ENCODE measurements at places on chromosomes 7 and 10.

DNA sequence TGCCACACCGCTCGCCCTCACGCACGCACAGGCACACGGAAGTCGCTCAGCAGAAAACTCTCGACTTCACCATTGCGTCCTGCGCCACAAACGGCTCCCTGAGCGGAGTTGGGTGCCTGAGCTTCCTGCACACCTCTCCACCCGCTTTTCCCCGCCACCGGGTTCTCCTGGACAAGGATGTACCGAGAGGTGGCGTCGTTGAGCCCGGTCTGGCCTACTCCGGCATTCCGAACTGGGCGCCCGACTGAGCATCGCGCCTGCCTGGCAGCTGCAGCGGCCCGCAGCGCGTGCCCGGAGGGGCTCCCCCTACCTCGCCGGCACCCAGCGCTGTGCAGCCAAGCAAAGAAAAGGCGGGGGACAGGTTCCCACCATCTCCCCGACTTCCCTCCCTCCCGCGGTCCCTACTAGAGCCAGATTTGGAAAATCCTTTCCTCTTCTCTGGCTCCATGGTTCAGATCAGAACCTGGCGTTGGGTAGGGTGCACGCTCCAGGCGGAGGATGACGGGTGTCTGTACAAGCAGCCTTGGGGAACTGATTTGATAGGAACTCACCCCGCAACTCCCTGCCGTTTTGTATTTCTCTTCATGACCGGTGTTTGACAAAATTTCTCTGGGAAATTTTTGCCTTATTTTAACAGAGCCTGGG lies 1.7 kb downstream of the SORCS3 start:
- DNase-seq = no peak

- DNase-seq = no peak
Observed at GRCh38 chr7:94393246-94394108, 1.2 kb upstream of the COL1A2 start.

- no peak for DNase-seq
Observed at GRCh38 chr10:116866987-116867595, 17.8 kb downstream of the ENO4 start.

- no peak for DNase-seq
Observed at GRCh38 chr10:78129211-78129610, 95.5 kb downstream of the RPS24 start.

GRCh38 chr10:42630537-42631134 lies 7.7 kb downstream of the ZNF33B start:
- DNase-seq = no peak

DNA sequence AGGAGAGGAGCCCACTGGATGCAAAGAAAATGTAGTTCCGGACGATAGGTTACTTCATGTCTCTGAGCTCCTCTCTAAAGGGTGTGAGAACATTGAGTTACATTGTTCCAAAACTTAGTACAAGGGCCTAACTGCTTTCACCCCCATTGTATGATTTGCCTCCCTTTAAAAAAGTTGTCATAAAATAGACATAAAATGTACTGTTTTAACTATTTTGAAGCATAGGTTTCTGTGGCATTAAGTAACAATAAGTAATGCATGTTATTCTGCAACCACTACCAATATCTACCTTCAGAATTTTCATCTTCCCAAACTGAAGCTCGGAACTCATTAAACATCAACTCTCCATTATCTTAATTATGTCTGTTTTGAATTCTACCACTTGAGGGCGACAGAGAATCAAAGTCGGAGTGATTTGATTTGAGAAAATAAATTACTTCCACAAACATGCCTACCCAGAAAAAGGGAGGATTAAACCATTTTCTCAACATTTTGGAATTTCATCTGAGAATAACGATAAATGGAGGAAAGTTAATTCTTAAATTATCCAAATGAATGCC lies 2.7 kb downstream of the IGFBP1 start:
- no peak for DNase-seq

GRCh38 chr10:14678637-14679036 lies 96.1 kb downstream of the FAM107B start:
- no peak for DNase-seq

DNA sequence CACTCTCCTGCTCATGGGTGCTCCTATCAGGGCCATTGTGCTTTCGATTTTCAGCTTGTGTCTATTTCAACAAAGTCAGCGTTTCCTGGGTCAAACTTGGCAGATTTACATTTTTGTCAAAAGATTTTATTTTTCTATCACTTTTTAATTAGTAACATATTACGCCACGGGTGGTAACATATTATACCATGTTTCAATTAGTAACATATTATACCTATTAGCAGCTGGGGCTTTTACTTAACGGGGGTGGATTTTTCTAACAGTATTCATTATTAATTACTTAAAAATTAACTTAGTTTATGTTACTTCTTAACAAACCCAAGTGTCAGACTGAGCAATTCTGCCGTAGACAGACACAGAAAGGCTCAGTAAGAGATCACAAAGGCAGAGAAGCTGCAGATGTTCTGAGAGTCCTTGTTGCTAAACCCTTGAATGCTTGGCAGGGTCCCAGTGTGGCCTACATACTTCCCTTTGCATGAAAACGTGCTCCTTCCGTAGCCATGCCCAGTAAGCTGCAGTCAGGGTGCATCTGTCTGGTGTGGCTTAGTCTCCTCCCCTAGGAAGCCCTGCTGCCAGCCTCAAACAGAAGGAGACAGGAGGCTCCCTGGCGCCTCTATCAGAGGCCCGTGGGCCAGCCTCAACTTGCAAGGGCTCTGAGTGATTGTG lies 263.1 kb upstream of the CXCL12 start:
- DNase-seq = no peak

DNA sequence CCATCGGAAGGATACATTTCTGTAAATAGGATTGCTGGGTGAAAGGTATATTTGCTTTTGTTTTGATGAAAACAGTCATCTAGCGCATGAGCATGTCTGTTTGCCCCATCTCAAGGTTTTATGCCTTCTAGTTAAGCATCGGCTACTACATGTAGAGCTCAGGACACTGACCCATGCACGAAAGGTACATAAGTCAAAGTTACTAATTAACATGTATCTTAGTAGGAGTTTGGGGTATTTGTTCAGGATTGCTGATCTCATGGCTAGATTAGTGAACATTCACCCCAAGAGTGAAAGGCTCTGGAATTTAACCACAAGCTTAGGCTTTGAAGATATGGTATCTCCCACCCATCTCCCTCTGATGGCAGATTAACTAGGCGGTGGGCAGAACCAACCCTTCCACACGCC lies 91.5 kb downstream of the RBM20 start:
- DNase-seq = no peak

GRCh38 chr10:79947787-79948424 lies 999 bp downstream of the SFTPD start:
- no peak for DNase-seq

DNA sequence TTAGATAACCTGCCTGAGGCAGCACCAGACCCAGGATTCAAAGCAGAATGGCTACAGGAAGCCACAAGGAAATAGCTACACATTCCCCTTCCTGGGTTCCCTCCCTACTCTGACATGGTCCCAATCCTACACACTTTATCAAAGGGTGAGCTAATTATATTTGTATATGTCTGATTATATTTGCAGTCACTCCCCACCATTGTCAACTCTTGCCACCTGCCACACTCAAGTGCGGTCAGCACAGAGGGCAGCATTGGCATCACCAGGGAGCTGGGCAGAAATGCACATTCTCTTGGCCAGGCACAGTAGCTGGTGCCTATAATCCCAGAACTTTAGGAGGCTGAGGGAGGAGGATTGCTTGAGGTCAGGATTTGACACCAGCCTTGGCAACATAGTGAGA lies 114.1 kb upstream of the PDLIM1 start:
- no peak for DNase-seq

- no peak for DNase-seq
Observed at GRCh38 chr7:132966754-132967469, 115.0 kb downstream of the CHCHD3 start.

- no peak for DNase-seq
Observed at GRCh38 chr7:124692425-124692824, 73.2 kb downstream of the GPR37 start.

- no peak for DNase-seq
Observed at GRCh38 chr10:4138146-4138721, 353.2 kb upstream of the KLF6 start.

GRCh38 chr10:92829042-92829785 lies 19.1 kb upstream of the EXOC6 start:
- DNase-seq = no peak

DNA sequence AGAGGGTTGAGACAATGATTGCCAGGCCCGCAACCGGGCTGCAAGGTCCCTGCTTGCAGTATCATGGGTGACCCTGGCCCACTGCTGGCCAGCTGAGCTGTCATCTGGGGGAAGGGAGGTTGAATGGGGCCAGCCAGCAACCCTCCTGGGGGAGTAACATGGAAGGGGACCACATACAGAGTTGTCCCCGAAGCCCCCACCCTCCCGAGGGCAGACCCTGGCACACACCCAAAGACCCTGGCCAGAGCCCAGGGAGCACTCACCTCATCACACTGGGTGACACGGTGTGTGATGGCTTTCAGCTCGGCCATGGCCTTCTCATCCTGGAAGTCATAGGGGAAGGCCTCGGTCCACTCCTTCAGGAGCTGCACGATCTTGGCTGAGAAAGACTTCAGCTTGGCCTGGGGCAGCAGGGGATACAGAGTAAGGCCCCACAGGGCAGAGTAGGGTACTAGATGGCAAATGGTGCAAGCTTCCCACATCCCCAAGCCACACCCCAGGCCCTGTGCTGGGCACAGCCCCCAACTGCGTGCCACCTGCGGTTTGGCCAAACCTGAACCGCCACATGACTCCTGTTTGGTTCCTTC lies 63.4 kb downstream of the CSGALNACT2 start:
- DNase-seq = no peak

GRCh38 chr7:95772771-95773581 lies 622 bp downstream of the DYNC1I1 start:
- no peak for DNase-seq

GRCh38 chr7:127844707-127845331 lies 186.4 kb downstream of the LRRC4 start:
- no peak for DNase-seq

- no peak for DNase-seq
Observed at GRCh38 chr7:55733241-55734140, 129.1 kb downstream of the SEPTIN14 start.

DNA sequence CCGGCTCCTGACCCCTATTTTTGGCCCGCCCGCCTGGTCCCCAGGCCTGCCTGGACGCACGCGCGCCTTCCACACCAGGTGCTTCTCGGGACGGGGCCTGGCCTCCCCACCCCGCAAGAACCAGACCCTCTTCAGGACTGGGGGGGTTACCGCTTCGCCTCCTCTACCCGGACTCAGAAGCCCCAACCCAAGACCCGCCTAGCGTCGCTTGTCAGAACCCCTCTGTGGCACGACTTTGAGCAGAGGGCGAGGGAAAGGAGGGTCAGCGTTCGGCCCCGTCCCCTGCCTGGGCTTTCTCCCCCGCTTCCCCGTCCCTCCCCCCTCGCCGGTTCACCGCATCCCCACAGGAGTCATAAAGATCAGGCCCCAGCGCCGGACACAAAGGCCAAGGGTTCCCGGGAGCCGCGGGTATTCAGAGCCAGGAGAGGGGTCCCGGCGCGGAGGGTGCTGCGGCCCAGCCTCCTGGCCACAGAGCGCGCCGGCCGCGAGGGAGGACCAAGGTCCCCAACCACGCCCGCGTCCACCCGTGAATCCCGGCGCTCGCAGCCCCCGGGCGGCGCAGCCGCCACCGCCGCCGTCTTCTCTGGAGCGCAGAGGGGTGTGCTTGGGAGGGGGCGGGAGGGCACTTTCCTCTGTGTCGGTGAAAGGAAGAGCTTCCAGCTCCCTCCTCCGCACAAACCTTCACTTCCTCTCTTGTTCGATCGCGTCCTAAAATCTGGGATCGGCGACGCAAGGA lies 351.9 kb downstream of the DNAJB6 start:
- DNase-seq = no peak

DNA sequence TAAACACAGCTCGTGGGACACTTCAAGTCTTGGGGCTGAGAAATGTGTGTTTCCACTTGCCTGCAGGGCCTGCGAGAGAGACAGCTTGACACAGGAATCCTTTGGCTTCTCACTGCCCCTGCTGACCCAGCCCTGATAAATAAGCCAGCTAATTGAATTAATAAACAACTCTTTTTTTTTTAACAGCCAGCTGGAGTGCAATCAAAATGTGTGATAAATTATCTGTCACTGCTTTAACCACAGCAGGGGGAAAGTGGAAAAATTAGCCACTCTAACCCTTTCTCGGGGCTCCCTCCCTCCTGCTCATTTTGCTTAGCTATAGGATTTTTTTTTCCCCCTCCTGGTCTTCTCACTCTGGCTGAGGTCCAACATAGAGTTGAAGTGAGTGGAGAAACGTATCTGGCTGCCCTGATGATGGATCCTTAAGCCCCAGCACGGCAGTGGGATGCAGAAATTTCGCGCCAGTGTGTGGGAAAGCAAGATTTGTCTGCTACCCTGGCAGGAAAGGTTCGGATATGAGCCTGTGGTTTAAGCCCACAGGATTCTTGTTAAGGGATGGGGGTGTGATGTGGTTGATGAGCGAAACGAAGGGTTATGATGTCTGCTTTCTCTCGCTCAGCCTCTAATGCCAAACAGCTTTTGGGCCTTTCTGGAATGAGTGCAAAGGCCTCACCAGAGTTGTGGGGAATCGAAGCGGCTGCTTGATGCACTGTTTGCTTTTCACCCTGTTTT lies 173.8 kb downstream of the TRIL start:
- DNase-seq = no peak

DNA sequence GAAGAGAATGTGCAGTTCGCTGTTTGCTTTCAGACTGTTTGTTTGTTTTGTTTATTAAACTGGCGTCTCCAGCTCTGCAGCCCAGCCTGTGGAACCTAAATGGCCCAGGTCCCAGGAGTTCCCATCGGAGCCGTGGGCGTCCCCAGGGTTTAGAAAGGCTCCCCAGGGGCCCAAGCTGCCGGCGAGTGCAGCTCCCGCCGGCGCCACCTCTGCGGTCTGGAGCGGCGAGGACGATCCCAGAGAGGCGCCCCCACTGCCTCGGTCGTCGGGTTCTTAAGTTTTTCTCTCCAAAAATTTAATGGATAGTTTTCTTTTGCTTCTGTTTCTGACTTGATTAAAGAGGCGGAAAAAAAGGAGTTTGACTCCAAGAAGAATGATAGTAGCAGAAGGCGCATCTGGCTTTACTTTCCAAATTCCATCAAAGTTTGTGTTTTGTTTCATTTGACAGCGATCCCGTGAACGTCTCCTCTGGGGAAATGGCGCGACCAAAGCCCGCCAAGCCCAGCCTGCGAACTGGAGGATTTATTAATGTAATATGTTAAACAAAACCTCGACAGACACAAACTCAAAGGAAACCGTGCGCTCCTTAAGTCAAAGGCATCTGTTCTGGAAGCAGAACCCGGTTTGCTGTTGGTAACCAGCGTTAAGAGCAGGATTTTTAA lies 718 bp upstream of the FZD1 start:
- no peak for DNase-seq

DNA sequence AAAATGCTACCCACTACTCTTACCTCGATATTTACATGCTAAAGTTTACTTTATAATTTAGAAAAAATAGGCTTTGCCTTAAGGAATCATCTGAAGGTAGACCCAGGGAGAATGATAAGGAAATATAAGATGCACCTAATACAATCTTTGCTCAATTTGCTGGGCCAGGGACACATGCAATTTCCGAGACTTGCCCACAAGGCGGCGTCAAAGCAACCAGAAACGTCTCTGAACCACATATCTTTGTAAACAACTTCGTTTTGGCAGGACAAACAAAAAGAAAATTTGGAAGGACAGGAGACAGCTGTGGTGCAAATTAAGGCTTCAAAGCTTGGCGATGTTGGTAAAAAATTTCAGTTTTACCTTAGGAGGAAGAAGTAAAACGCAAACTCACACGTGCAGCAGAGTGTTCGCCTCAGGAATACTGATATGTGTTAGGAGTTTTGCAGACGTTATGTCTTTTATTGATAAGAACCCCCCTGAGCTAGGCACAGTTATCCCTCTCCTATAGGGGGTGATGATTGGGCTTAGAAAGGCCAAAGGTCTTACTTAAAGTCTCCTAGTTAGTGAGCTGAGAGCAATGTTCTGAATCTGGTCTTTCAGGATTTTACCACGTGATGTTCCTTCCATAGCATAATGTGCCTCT lies 134.3 kb downstream of the PRKCQ start:
- peak; percentile 42 for DNase-seq
